NCI-H187 treated with DMSO at 0.1 percent for 48 hours (cell line): ENCODE measurements at places on chromosomes 1 and 21.

GRCh38 chr1:201640624-201641023 lies 101.7 kb downstream of the NAV1 start:
- no peak for DNase-seq

- DNase-seq = no peak
These were observed 20.7 kb upstream of the IKBKE start for GRCh38 chr1:206449565-206449964.

GRCh38 chr1:68107771-68108170 lies 57.3 kb upstream of the DIRAS3 start:
- no peak for DNase-seq

DNA sequence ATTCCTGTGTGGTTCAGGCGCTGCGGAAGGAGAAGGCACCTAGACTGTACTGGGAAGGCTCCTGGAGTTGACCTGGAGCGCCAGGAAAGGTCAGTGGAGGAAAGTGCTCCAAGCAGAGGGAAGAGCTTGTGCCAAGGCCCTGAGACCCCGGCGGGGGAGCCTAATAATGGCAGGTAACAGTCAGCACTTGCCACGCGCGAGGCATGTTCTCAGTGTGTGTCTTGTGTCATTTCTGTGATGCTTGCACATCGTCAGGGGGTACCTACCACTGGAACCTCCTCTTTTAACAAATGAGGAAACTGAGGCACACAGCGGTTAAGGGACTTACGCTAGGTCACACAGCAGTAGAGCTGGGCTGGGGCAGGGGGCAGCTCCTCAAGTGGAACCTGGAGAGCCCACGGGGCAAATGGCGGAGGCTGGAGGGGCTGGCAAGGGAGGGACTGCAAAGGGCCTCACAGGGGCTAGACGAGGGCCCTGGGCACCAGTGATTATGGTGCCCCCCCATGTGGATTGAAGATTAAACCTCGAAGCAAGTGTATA lies 976 bp upstream of the BMP8B start:
- no peak for DNase-seq

DNA sequence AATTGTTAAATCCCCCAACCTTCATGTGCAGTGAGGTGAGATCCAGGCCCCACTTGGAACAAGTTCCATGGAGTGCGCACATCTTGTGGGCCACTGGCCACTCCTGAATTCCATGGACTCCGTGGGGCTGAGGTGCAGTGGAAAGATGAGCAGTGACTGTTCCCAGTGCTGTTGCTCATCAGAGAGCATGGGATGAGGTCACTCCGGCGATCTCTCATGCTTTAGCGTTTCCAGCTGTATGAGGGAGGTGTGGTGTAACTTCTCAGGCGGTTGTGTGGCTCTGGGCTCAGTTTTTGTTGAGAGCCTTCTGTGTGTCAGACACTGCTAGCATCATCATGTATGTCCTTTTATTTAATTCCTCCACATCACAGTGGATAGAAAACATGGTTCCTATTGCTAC lies 96.2 kb downstream of the GALNT2 start:
- no peak for DNase-seq

- DNase-seq = no peak
These were observed 53.3 kb upstream of the ATP1B1 start for GRCh38 chr1:169053196-169053595.

GRCh38 chr1:70891051-70891843 lies 156.4 kb downstream of the PTGER3 start:
- no peak for DNase-seq

- DNase-seq = no peak
These were observed 41.3 kb upstream of the EIF4G3 start for GRCh38 chr1:21217812-21218596.

DNA sequence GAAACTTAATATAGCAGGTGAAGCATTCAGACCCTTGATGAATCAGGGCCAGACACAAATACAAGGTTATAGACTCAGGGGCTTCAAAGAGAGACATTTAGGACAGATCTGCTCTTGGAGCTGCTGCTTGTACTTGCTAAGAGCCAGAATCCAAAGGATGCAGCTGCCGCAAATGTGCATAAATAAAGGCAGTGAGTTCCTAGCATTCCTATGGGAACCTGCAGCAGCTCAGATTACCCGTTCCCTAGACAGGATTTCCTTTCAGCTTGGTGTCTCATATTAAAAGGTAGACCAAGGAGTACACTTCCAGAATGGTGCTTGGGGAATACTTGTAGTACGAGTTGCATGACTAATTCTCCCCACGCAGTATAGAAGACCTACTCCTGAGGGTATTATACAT lies 9.7 kb upstream of the LRRC53 start:
- no peak for DNase-seq
